ENCODE measurements at places on chromosomes 12 and 14.

DNA sequence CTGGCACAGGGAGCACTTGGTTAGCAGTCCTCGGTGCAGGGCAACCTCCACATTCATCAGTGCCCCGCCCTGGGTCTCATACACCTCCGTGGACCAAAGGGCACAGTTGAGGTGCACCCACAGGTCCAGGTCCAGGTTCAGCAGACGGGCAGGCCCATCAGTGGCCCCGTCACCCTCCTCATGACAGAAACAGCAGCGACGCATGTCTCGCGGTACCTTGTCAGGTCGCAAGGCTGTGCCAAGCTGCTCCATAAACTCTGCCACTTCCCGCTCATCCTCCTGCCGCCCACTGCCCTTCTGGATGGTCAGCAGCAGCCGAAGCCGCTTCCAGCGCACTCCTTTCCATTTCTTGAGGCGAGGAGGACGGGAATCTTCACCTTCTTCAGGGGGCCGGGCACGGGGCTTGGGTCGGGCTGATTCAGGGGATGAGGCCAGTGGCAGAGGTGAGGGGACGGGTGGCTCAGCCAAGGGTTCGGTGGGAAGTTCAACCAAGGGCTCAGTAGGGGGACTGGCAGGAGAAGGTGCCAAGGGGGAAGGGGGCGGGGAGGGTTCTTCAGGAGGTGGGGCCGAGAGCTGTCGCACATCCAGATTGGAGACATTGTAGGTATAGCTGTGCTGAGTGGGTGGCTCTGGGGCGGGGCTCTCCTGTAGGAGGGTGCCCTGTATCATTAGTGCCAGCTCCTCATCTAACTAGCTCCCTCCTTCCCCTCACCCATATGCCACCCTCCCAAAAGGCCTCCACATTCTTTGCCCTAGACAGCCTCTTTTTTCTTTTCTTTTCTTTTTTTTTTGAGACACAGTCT lies 8.3 kb upstream of the PRKAG1 start:
- ATAC-seq: no peak

- no peak for ATAC-seq
Measured at GRCh38 chr14:53430870-53431269, 277.7 kb upstream of the DDHD1 start.

- ATAC-seq: no peak
Measured at GRCh38 chr12:63068857-63069442, 82.1 kb downstream of the AVPR1A start.

DNA sequence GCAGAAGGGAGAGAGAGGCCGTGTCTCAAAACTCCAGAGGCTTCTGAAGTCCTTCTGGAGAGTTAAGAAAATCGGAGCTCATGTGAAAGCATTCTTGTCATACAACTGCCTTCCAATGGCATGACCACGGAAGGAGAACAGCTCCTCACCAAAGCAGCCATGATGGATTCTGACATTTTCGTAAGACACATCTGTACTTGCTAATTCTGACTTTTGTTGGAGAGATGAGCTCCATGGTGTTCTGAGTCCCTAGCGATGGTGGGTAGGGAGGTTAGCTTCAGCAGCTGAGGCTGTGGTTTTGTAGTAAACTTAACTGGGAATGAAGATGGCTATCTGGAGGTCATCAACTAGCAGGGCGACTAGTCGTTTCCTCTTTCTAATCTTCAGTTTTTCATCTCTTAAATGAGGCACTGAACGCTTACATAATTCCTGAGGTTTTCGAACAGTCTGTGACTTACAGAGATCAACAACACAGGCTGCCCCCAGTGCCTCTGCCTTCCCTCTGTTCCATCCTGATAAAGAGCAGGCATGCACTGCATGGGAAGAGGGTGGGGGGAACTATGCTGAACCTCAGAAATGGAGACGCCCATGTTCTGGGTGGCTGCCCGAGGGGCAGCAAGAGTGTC lies 28.6 kb upstream of the DICER1 start:
- no peak for ATAC-seq

DNA sequence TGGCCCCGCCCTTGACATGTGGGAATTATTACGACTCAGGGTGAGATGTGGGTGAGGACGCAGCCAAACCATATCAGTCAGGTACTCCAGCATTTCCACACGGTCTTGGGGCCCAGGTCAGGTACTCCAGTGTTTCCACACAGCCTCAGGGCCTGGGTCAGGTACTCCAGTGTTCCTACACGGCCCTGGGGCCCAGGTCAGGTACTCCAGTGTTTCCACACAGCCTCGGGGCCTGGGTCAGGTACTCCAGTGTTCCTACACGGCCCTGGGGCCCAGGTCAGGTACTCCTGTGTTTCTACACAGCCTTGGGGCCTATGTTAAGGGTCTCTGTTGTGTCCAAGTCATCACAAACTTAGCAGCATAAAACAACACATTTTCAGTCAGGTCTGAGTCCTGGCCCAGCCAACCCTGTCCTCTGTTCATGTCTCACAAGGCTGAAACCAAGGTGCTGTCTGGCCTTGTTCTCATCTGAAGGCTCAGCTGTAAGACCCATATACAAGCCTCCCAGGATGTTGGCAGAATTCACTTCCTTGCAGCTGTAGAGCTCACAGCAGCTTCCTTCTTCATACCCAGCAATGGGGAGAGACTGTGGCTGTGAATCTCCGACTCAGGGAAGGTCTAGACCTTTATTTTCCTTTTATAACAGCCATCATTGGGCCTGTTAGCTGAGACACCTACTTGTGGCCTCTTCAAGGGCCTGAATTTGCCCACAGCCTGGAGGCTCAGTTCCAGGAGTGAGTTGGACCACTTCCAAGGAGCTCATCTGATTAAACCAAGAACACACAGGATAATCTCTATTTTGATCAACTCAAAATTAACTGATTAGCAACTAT lies 107.6 kb upstream of the SFSWAP start:
- no peak for ATAC-seq

DNA sequence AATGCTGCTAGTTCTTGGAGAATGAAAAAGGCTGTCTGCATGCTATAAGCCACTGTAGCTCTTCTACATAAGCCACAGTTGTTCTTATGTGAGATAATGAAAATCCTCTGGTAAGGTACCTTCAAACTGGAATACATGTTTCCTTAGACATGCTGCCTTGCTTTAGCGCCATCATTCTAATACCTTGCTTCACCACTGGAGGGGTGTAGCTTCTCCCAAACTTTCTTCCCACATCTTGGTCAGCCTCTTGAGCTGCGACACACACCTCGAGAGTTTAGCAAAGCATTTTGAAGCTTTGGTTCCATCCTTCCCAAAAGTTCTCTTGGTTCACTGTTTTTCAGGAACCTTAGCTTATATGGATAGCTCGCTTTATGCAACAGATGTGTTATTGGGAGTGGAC lies 69.5 kb downstream of the NKX2-1 start:
- ATAC-seq: no peak

GRCh38 chr12:78406213-78406612 lies 458.4 kb upstream of the SYT1 start:
- no peak for ATAC-seq

DNA sequence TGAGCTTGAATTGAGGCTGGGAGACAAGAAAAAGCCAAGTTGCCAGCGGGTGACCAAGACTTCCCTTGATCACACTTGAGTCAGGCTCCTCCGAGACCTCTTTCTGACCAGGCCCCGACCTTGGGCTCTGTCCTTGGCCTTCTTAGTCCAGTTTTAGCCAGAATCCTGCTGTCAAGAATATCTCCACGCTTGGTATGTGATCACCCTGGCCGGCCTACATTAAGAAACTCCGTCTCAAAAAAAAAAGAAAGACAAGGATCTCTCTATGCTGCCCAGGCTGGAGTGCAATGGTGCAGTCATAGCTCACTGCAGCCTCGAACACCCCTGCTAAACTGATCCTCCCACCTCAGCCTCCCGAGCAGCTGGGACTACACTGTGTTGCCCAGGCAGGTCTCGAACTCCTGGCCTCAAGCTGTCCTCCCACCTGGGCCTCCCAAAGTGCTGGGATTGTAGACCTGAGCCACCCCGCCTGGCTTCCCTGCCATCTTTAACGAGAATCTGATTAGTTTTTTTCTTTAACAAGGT lies 1.0 kb upstream of the ITPK1 start:
- no peak for ATAC-seq

- peak; percentile 99 for ATAC-seq
Measured at GRCh38 chr12:57487597-57488401, at the start of gene MARS1. TSS of gene MARS1 (plus strand) at chr12:57488068. CDS start at chr12:57488091, 23 bp downstream.

DNA sequence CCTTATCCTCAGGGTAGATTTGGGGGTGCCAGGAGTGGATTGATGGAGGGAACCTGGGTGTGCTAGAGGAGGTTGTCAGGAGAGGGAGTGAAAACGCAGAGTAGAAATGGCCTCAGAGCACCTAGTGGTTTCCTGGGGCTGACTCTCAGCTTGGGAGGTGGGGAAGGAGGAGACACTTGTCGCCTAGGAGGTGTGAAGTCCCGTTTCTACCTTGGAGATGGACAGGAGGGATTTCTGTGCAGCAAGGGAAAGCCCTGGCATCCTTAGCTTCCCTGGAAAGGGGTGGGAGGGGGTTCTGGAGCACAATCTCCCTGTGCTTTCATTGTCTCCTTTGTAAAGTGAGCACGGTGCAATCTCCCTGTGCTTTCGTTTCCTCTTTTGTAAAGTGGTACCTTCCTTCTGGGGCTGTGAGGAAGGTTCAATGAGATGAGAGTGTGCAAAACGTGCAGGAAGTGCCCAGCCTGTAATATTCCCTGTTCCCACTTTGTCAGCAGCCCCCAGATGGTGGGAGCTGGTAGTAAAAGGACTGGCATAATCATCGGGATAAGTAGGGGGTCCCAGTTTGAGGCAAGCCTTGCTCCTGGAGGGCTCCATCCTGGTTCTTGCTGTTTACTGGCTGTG lies 1.6 kb downstream of the OAS3 start:
- peak; percentile 78 for ATAC-seq

Measured in stimulated activated memory B cell treated with anti-CD40 and anti-IgM and Interleukin-4, amounts not matched to agents 10 μg/mL and 1 μg/mL and 100 μg/mL, for 72 hours (primary cell).